ENCODE measurements at places on chromosomes 2 and 18.

- peak; percentile 51 for DNase-seq
Measured at GRCh38 chr2:159616286-159616701, at the start of gene BAZ2B. TSS of gene BAZ2B (minus strand) at chr2:159616548. CDS start at chr2:159478719, 137,829 bp downstream.

- DNase-seq, result no peak
Measured at GRCh38 chr2:127681976-127682857, 6.9 kb upstream of the LIMS2 start.

DNA sequence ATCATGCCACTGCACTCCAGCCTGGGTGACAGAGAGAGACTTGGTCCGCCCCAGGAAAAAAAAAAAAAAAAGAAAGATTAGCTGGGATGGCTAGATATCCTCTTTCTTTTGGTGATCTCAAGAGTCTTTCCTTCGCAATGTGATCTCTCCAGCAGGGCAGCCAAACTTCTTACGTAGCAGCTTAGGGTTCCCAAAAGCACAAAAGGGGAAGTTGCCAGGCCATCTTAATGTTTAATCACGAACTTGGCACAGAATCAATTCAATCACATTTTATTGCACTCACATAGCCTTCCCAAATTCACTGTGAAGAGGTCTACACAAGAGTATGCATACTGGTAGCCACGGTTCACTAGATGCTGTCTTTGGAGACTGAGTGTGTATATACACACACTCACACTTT lies 53.1 kb downstream of the VIL1 start:
- no peak for DNase-seq

GRCh38 chr2:112626604-112627059 lies 19.1 kb upstream of the SLC20A1 start:
- peak; percentile 80 for DNase-seq

GRCh38 chr2:199136242-199136641 lies 321.5 kb downstream of the SATB2 start:
- DNase-seq, result no peak

DNA sequence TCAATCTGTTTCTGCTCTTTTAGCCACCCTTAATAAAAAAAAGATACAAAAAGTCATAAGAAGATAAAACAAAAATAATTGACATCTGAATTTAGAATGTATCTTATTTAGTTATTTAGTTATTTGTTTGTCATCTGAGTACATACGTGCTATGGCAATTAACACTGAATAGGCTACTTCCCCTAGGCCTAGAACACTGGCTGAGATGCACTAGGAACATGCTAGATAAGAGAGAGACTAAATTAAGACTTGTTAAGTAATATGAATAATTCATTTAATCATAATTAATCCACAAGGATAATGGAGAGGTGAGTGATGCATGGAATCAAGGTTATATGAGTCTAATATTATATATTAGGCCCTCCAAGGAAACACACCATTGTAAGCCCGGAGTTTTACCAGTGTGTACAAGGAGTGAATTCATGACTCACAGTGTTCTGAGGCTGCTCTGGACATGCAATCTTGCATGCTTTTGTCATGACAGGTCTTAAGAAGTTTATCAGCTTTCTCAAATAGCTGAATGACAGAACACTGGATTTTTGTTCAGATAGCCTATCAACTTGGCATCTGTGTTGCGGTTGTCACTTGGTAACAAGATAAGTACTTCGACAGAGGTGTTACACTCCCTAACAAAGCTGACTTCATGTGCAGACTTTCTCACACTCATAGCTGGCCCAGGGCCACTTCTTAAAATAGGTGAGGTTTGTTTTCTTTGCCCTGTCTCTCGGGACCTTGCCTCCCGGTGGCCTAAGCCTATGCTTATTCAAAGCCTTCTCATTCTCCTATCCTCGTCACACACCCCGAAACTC lies 5.0 kb upstream of the SERPINB2 start:
- no peak for DNase-seq

GRCh38 chr18:49572611-49573345 lies 10.9 kb downstream of the LIPG start:
- no peak for DNase-seq

GRCh38 chr2:205964111-205964761 lies 121.7 kb downstream of the INO80D start:
- no peak for DNase-seq

DNA sequence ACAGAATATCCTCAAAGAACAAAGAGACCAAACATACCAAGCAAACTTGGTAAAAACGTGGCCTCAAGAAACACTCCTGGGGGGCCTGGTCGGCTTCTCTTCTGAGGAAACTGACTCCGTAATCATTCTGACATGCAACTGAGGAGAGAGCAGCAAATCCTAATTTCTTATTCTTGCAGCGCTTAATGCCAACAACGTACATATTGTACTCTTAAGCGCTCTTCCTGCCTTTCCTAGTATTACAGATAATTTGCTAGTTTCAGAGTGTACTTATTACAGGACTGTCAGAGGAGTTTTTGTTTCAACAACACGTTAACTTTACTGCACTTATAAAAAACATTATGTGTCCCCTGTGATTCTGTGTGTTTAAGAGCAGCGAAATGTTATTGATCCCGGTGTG lies 64.9 kb downstream of the ZNF521 start:
- no peak for DNase-seq

DNA sequence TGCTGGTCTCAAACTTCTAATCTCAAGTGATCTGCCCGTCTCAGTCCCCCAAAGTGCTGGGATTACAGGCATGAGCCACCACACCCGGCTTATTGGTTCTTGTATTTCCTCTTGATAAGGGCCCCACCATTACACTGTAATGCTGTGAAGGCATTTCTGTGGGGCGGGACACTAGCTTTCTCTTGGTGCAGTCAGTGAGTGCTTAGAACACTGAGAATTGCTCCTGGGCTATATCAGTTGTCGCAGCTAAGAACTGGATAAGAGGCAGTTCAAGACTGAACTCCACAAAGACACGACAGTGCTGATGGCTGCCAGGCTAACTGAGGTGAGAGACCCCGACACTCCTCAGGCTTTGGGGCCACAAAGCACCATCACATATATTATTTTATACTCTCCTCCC lies 2.1 kb downstream of the KHK start:
- no peak for DNase-seq

GRCh38 chr2:53058526-53058925 lies 709.1 kb upstream of the CHAC2 start:
- DNase-seq, result no peak

DNA sequence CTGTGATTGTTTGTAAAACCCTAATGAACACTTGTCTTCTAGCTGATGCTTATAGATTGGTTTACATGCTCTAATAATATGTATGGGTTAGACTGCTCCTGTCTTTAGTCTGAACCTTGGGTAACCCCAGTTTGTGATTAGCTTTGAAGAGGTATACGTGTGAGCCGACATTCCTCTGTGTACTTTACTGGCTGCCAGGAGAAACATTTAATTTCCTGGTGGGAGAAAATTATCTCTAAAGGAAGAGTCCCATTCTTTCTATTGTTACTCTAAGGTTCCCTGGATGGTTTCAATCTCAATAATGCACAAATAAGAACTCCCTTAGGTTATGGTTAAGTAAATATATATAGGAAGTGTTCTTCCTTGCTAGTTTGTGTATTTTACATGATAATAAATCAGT lies 143.6 kb upstream of the ZSWIM2 start:
- DNase-seq, result no peak

- DNase-seq, result no peak
Measured at GRCh38 chr2:96374211-96374951, 38.8 kb downstream of the NCAPH start.

DNA sequence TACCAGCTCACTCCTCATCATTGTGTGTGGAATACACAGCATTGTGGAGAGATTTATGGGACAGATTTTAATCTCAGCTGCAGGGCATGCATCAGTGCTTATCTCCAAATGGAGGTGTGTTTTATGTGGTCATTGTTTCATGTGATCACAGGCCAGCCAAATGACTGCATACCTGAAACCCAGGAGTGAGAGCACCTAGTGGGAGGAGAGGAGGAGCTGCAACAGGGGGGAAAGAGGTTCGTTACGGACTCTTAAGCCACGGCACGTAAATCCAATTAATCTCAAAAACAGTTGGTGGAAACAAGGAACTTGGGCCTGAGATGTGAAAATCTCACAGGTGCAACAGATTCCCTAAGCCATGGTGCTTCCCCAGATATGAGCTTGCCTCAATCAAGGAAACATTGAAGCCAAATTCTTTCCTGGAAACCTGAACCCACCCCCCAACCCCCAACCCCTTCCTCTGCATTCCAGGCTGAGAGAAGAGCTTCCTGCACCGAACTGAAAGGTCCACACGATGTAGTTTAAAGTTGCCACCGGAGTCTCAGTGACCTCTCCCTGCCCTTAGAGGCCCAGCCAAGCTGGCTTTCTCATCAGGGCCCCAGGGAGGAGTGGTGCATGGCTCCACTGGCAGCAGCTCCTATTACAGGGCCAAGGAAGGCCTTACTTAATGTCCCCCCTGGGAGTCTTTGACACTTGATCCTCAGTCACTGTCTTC lies 167.4 kb downstream of the C1D start:
- DNase-seq, result no peak

DNA sequence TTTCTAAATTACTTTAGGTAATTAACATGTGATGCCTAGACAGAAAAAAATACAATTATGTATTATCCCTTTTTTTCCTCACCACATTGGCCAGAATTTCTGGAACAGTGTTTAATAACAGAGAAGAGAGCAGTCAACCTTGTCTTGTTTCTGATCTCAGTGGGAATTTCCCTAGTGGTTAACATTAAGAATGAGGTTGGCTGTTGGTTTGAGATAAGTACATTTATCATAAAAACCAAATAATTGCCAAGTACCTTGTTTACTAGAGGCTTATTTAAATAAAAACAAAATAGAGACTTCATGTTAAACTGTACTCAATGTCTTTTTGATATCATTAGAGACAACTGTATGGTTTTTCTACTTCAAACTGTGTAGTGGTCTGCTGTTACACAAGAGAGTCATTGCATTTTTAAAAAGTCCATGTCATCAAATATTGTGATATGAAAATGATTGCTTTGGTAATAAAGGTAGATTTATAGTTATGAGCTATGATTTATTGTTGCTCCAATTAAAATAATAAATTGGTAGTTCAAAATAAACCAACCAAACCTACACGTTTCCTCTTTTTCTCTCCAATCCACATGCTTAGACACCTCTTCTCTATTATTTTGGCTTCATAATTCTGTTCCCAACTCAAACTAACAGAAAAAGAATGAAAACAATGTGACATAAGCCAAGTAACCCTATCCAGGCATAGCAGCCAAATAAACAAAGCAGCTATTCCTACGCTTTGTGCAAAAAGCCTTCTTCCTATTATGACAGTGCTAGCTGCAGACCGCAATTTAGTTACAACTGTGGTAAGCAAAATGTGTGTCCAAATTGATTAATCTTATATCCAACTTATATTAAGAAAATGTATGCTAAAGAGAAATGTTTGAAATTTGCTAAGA lies 20.9 kb upstream of the TANK start:
- no peak for DNase-seq

DNA sequence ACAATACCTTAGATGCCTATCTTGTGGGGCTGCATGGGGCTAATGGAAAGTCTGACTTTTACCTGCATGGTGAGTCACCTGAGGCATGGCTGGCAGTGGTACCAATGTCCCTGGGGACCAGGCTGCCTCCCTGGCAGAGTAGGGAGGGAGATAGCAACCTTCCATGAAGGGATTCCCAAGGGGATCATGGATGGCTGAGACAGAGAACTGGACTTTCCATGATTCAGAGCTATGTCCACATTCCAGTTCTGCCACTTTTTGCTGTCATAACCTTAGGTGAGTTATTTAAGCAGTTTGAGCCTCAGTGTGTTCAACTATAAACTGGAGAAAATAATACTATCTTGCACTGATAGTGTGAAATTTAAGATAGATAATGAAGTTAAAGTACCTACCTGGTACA lies 178.6 kb downstream of the SETBP1 start:
- DNase-seq, result no peak

DNA sequence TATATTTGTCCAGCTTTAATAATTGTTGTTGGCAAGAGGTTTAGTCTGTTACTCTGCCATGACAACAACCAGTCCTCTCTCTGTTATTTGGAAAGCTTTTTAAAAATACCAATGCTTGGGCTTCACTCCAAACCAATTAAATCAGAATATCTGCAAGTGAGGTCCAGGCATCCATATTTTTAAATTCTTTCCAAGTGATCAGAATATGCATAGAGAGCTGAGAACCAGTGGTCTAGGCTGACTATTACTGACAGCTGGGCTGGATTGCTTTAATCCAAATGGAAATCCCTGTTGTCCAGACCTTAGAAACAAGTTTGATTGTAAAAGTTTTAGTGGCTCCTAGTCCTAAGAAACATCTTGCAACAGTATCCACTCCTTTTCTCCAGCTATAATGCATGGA lies 1059.7 kb upstream of the ACVR2A start:
- DNase-seq, result no peak

GRCh38 chr18:808086-808485 lies 4.0 kb downstream of the YES1 start:
- no peak for DNase-seq

GRCh38 chr2:156399224-156399949 lies 36.8 kb upstream of the GPD2 start:
- no peak for DNase-seq

DNA sequence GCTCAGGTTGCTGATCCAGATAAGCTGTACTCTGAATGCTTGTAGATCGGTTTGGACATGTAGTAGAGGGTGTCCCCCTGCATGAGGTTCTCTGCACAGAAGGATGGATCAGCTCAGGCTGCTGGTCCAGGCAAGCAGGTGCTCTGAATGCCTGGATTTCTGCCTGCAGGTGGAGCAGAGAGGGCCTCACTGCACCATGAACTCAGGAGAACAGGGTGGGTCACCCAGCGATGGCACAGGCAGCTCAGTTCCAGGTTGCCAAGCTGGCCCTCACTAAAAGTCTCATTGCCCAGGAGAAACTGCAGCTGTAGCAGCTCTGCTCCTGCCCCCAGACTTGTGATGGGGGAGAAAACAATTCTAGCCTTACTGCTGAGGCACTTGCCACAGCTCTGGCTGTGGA lies 491.8 kb downstream of the XIRP2 start:
- no peak for DNase-seq

DNA sequence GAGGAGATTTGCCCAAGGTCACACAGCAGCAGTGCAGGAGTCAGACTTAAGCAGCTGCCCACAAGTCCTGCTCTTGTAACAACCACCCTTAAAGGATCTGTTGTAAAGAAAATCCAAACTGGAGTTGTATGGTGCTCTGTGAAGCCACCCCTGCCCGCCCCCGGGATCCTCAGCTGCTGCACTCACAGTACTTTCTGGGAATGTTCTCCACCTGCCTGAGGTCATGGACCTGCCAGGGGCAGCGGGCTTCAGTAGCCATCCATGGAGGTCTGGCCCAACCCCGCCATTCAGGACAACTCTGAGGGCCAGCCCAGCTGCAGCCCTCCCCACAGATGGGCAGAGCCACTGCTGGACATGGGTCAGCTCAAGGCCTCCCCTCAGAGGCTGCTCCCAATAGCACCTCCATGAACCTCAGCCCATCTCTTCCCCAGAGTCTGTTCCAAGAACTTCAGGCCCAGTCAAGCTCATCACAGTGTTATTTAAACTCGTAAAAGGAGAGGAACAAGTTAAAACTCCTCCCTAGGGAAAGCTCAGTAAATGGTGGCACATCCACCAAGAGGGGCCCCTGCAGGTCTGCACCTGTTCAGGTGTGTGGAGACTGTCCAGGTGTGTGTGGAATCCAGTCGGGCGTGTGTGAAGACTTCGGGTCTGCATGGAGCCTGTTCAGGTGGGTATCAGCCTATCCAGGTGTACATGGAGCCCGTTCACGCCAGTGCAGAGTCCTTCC lies 39.4 kb upstream of the GPC1 start:
- peak; percentile 17 for DNase-seq

Measured in upper lobe of left lung (tissue), 6 donors.